CD4-positive, alpha-beta T cell treated with Interferon alpha-2 for 1 hour (primary cell): ENCODE measurements at places on chromosomes 7 and 10.

DNA sequence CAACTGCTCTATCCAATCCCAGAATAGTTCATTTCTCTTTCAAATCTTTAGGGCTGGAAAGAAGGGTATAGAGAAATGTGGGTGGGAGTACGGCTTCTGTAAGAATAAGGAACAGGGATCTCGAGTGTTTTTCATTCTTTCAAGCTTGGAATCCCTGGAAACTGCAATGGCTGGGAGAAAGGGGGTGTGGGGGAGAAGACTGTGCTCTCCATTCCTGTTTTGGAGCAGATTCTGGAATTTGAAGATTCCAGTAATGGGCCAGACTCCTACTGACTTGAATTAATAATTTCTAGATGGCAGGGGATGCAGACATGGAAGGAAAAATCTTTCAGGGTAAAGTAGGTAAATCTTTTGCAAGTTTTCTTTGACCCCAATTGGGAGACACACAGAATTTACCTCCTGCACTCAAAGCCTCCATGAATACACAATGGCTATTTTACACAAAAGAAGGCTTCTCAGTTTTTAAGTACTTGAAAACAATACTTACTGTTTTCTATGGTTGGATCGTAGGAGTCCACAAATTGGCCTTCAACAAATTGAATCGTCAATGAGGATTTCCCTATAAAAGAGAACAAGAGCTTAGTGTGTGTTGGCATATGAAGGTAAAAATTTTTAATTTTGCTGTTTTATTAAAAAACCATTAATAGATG lies 29.1 kb downstream of the RHEB start:
- no peak for DNase-seq

DNA sequence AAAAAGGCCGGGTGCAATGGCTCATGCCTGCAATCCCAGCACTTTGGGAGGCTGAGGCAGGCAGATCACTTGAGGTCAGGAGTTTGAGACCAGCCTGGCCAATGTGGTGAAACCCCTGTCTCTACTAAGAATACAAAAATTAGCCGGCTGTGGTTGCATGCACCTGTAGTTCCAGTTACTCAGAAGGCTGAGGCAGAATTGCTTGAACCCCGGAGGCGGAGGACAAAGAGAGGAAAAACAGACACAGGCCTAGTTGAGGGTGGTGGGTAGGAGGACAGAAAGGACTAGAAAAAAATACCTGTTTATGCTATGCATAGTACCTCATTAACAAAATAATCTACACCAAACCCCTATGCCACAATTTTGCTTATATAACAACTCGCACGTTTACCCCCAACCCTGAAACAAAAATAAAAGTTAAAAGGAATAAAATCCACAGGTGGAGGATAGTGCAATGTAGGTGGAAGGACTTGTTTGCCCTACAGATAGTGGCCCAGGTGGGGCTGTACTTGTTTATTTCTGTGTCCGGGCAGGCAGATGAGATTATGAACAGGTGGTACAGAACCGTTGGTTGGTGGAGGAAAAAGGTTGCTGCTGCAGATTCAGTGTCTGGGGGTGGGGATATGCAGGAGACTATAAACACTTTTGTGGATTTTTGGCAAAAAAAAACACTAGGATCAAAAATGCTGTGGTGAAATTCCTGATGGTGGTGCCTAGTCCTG lies 5.1 kb downstream of the ZNF680 start:
- no peak for DNase-seq

- no peak for DNase-seq
These were observed 21.8 kb upstream of the GOLGA7B start for GRCh38 chr10:97827702-97828291.

GRCh38 chr7:132106491-132106890 lies 469.8 kb downstream of the PLXNA4 start:
- DNase-seq = no peak

- DNase-seq = no peak
These were observed 264.4 kb upstream of the MKI67 start for GRCh38 chr10:128390596-128390995.

DNA sequence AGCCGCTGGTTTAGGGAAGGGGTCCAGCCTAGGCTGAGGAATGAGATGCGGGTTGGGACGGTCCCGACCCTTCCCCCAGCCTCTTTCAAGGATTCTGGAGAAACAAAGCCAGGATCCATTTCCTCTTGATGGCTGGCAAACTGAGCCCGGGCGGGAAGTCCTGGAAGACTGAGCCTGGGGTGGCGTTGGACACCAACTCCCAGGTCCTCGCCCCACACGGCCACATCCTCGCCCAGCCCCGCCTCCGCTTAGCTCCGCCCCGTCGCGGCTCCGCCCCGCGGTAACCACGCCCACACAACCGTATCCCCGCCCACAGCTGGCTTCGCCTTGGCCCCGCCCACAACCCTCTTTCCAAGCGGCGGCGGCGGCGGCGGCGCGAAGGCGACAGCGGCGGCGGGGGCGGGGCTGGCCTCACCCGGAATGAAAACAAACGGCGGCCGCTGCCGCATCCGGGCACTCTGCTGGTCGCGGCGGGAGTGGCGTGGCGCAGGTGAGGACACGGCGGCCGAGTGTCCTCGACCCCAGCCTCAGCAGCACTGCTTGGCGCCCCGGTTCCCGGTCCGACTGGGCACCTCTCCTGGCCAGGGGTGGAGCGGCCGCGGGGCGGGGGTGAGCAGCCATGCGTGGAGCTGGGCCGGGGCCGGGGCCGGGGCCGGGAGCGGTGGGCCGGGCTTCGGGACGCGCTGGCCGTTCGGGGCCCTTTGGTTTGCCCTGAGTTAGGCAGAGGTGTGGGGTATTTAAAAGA lies at the start of gene NUB1:
TSS of gene NUB1 (plus strand) at position 456 of the 745 bp plus-strand sequence. CDS start 3,538 bp downstream, outside the sequence.
- peak; percentile 88 for DNase-seq

GRCh38 chr7:69283421-69283820 lies 314.9 kb upstream of the AUTS2 start:
- no peak for DNase-seq

DNA sequence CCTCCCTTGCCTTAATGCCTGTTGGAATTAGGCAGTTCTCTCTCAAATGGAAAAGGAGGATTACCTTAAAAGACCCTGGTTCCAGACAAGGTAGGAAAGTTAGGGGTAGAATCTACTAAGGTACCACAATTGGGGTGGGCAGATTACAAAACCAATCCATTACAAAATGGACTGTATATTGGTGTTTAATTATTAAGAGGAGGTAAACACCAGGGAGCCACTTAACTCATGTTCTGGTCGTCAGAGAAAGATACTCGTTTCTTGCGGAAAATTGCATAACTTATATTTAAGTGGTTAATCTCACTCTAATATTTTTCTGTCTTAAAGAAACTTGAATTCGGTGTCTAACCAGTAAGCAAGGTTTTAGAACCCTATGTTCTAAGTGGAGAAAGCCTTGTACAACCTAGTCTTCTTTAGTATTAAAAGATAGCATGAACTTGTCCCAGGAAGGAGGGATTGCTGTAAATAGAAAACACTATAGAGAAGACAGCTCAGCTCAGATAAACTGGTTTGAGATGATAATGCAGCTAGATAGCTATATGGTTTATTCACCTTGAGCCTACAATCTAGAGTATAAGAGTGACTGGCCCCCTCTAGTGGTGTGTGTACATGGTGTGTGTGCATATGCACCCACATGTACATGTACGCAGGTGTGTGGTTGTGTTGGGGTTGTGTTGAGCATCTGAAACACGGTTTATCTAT lies 58.0 kb upstream of the STRIP2 start:
- DNase-seq = peak; percentile 27

- no peak for DNase-seq
These were observed 93.1 kb downstream of the BMPER start for GRCh38 chr7:33998476-33998875.

GRCh38 chr7:124723012-124723411 lies 42.6 kb downstream of the GPR37 start:
- DNase-seq = no peak

DNA sequence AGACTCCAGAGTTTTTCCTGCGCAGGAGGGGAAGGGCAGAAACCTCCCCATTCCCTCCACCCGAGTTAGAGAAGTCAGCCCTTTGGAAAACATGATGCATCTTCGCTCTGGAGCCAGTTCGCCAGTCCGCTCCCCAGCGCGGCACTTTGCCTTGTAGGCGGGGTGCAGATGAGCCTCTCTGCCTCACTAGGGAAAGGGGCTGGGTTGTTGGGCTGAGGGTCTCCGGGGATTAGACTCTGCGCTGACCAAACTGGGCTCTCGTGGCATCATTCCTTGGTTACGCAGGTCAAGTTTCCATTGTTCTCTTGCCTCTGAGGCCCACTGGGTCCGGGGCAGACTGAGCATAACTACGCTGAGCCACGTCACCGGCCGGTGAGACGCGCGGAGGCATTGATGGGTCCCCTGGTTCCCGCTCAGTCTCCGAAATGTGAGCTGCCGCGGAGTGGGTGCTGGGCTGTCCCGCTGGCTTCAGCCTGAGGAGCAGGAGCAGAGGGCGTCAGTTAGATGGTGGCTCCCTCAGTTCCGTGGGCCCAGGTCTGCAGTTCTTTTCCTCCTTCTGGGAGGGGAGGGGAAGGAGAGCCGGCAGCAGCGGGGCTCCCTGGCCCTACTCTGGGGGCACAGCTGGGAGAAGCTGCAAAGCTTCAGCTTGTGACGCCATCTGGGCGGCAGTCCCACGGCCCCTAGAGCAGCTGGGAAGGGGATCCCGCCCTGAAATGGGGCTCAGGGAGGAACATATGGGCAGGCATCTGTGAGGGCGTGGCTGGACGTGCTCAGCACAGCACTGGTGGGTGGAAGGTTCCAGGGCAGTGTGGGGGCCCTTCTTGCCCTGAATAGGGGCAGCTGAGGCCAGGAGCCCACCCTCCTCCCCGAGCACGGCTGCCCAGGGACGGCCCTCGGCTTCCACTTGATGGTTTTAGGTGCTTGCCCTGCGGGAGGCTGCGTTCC lies 121.3 kb upstream of the BTBD16 start:
- DNase-seq = no peak

GRCh38 chr10:9211228-9211627 lies 1156.7 kb downstream of the GATA3 start:
- DNase-seq = no peak

GRCh38 chr7:110877016-110877415 lies 213.9 kb upstream of the LRRN3 start:
- no peak for DNase-seq

DNA sequence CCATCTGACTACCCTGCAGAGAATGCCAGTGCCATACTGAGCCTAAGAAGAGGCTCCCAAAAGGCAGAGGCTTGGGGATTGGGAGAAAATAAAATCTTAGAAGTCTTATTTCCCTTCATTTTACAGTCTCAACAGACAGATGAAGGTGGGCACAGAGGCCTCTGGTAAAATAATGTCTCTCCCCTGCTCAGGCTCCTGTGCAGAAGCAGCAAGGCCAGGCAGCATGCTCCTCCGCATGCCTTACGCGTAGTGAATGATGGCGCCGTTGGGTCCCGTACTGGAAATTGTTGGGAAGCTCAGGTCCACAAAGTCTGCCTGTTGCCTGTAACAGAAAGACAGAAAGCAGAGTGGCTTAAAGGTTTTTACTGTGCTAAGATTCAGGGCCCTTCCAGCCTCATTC lies 45.8 kb downstream of the XPNPEP1 start:
- DNase-seq = no peak

DNA sequence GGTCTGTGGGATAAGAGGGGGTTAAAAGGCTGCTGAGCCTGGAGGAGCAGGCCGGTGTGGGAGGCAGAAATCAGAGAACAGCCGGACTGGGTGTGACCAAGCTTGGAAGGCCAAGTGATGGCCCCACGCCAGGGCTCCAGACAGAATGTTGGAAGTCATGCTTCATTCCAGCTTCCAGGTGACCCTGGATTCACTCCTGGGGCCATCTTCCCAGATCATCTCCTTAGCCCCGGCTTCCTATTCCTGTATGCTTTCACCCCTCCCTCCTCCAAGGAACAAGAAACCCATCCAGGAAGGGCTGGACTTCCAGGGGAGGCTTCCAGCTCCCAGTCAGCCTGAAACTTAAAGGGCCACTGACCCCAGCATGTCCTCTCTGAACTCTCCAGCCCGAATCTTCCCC lies 1.0 kb downstream of the INMT start:
- DNase-seq = no peak

DNA sequence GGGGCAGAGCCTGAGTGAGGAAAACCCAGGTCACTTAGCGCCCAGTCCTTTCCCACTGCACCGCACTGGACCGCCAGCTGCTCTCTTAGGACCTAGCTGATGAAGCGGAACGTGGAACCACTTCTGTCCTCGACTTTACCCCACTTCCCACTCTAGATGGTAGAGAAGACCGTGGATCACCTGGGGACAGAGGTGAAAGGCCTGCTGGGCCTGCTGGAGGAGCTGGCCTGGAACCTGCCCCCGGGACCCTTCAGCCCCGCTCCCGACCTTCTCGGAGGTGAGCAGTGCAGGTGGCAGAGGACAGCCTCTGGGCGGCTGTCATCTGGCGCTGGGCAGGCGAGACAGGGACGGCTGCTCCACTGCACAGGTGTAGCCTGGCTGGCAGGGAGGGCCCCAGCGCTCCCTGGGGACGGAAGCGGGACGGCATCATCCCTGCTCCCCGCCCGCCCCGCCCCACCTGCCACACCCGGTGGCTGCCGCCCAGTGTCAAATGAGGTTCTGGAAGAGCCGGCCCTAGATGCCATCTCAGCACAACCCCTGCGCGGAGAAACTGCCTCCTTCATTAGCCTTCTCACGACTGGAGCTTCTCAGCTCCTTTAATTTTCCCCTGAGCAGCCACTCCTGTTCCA lies 11.7 kb downstream of the PLAC9 start:
- peak; percentile 33 for DNase-seq

DNA sequence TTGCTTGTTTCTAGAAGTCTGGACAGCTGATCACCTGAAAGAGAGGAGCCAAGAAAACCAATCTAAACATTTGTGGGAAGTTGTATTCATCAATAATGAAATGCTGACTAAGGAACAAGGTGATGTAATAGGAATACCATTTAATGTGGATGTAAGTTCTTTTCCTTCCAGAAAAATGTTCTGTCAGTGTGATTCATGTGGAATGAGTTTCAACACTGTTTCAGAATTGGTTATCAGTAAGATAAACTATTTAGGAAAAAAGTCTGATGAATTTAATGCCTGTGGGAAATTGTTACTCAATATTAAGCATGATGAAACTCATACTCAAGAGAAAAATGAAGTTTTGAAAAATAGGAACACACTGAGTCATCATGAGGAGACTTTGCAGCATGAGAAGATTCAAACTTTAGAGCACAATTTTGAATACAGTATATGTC lies 39.8 kb upstream of the ZNF37A start:
- DNase-seq = no peak

DNA sequence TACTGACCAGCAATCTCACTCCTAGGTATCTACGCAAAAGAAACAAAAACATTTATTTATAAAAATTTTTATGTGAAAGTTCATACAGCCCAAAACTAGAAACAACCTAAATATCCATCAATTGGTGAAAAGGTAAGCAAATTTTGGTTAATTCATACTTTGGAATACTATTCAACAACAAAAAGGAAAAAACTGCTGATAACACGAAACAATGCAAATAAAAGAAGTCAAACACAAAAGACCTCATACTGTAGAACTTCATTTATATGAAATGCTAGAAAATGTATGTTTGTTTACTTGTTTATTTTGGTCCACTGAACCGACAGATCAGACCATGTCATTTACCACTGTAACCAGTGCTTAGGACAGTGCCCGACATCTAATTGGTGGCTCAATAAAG lies 60.3 kb downstream of the USP6NL start:
- no peak for DNase-seq

GRCh38 chr7:45677311-45677900 lies 103.2 kb downstream of the ADCY1 start:
- DNase-seq = no peak
